Caco-2 (cell line): ENCODE measurements at places on chromosomes 16 and 17. TPM values are rescaled to one million over a fixed set of nuclear protein-coding genes. Genes with fewer than 3 reads are reported as not detected.
A peak's percentile ranks its signal among the peaks of the same experiment; 100 is the strongest.

Gene PIGL
- 20.0 and 21.1 TPM in 2 replicates for total RNA-seq

Gene HLF
- 17.3 and 19.8 TPM in 2 replicates for total RNA-seq

GRCh38 chr17:27485716-27486495 is 29.7 kb downstream of the KSR1 start:
- DNase-seq, result no peak

DNA sequence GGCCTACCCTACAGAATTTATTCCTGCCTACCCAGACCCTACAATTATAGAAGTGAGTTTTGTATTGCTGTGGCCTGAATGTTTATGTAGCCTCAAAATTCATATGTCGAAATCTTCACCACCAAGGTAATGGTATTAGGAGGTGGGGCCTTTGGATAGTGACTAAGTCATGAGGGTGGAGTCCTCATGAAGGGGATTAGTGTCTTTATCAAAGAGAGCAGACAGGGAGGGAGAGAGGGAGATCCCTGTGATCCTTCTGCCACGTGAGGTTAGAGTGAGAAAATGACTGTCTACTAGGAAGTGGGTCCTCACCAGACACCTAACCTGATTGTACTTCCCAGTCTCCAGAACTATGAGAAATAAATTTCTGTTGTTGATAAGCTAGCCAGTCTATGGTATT is 981 bp upstream of the DUXB start:
- no peak for DNase-seq

DNA sequence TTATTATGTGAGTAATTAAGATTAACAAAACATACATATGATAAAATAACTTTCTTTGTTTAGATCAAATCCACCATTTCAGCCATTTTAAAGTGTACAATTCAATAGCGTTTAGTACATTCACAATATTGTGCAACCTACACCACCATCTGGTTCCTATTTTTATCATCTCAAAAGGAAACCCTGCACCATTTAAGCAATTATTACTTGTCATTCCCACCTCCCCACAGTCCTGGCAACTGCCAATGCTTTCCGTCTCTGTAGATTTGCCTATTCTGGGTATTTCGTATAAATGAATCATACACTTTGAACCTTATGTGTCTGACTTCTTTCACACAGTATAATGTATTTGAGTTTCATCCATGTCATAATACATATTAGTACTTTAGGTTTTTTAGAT is 162.5 kb upstream of the CNTNAP4 start:
- no peak for DNase-seq

Gene TAC4
- 10.8 and 17.1 TPM in 2 replicates for total RNA-seq

Gene ACSM5
- total RNA-seq, result not detected in 2 replicates

- DNase-seq, result no peak
Observed at GRCh38 chr16:65339062-65339461, 217.2 kb upstream of the CDH11 start.

- no peak for DNase-seq
Observed at GRCh38 chr17:41442739-41443138, 2.0 kb upstream of the KRT38 start.

DNA sequence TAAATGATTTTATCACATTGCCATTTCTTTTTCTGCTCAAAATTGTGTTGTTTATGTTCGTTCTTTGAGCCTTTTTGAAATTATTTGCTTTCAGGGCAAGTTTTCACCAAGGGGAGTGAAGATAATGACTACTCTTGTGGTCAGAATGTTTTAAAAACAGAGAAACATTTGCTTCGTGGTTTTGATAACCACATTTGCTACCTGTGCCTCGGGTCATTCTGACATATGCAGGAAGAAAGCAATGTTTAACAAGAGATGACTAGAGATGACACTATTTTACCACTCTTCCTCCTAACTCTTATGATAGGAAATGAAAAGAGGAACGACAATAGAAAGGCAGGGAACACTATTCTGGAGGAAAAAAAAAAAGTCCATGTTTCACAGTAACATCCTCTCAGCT is 1496.5 kb upstream of the GOT2 start:
- DNase-seq, result no peak

- peak; percentile 74 for DNase-seq
Observed at GRCh38 chr17:42067371-42068091, 17.1 kb upstream of the C17orf113 start.

GRCh38 chr17:44589316-44590071 is 32.2 kb downstream of the FZD2 start:
- DNase-seq, result no peak
